ENCODE measurements at places on chromosomes 12 and 14.

DNA sequence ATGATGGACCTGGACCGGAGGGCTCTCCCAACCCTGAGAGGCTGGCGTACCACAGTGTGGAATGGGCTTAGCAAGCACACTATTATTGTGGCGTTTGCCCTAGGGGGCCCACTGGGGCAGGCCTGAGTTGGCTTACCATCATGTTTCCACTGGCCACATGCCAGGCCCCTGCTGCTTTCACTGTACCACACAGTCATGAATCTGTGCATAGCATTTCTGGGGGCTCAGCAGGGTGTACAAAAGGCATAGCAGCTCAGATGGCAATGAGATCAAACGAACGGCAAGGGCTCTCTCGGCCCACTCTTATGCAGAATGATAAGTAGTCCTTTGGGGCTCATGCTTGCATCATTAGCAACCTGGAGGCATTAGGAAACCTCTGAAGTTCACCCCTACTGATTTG is 137.0 kb upstream of the HIF1A start:
- no peak for DNase-seq

DNA sequence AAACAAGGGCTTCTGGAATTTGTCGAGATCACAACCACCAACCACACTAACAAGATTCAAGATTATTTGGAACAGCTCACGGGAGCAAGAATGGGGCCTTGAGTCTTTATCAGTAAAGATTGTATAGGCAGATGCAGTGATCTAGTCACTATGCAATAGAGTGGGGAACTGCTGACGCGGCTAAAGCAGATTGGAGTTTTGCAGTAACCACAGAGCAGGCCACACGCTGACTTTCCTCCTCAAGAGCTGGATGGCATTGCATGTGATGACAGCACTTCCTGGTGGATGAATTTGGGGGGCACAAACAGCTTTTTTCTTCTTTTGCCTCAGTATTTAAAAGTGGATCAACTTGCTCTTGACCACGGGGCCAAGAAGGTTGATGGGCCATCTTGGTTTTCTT is 46.0 kb downstream of the KCNK13 start:
- DNase-seq = no peak

DNA sequence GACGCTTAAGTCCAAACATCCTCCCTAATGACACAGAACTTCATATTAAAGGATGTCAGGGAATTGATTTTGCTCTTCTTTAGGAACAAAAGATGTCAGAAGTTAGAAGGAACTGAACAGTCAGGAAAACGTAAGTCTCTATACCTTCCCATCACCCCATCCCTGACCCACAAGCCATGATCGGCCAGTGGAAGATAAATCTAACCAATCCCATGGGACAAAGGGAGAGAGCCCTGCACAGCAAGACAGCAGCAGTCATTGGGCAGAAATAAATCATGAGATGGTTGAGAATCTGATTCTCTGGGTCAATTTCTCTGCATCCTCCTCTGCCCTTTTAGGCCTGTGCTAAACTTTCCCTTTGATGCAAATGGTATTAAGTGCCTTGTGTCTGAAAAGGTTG is 414.9 kb downstream of the RGS6 start:
- no peak for DNase-seq

DNA sequence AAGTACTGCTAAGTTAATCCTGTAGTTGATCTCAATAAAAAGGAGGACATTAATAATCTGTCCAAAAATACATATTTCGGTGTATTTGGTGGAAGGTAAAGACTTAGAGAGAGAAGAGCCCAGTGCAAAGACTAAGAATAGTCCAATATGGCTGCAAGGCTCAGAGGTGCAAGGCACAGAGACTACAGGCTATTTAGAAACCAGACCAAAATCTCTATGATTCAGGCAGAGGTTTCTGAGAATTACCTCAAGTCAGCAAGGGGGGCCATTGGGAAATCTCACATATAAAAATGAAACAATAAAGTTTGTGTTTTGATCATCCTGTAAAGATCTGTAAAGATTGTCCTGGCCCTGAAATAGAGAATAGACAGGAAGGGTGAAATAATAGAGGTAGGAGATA is 1173.0 kb downstream of the VRK1 start:
- no peak for DNase-seq

GRCh38 chr12:116594325-116595038 is 35.3 kb downstream of the MAP1LC3B2 start:
- DNase-seq = peak; percentile 95

DNA sequence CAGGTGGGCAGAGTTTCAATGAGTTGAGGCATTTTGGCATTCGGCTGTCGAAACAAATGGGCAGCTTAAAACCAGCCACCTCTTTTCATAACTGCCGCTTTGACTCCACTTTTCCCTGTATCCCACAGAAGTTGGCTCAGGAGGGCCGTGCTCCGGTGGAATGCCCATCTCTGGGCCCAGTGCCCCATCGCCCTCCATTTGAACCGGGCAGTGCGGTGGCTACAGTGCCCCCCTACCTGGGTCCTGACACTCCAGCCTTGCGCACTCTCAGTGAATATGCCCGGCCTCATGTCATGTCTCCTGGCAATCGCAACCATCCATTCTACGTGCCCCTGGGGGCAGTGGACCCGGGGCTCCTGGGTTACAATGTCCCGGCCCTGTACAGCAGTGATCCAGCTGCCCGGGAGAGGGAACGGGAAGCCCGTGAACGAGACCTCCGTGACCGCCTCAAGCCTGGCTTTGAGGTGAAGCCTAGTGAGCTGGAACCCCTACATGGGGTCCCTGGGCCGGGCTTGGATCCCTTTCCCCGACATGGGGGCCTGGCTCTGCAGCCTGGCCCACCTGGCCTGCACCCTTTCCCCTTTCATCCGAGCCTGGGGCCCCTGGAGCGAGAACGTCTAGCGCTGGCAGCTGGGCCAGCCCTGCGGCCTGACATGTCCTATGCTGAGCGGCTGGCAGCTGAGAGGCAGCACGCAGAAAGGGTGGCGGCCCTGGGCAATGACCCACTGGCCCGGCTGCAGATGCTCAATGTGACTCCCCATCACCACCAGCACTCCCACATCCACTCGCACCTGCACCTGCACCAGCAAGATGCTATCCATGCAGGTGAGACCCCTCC is 5.0 kb upstream of the RNU7-1 start:
- no peak for DNase-seq

- no peak for DNase-seq
Measured at GRCh38 chr14:63960926-63961567, 108.2 kb downstream of the SYNE2 start.

DNA sequence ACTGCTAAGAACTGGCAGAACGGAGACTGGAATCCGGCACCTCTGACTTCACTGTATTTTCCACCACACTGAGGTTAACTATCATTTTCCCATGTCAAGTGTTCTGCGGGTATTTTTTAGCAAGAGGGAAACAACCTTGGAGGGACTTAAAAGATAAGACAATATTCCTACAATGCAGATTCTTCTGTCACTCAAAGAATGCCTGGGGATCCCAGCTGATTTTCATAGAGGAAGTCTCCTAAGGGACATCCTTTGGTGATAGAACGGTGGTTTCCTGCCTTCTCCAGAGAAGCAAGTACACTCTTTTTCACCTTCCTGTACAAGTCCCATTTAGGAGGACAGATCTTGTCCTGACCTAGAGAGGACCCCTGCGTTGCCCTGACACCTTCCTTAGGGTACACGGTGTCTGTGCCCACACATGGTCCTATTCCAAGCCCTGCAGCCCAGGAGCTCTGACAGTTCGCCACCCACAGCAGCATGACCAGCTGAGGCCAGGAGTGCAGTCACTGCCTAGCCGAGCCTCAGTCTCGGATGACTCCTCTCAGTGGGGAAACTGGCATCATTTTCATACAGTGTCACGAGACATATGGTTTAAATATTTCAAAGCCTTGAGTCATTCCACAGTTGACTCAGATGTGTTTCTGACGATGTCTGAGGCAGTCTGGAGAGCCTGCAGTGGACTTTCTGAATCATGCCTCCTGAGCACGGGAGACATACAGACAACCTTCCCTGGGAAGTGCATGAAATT is 181.3 kb upstream of the FKBP4 start:
- DNase-seq = peak; percentile 45

- DNase-seq = no peak
Measured at GRCh38 chr12:3187846-3188770, 110.9 kb downstream of the TSPAN9 start.

DNA sequence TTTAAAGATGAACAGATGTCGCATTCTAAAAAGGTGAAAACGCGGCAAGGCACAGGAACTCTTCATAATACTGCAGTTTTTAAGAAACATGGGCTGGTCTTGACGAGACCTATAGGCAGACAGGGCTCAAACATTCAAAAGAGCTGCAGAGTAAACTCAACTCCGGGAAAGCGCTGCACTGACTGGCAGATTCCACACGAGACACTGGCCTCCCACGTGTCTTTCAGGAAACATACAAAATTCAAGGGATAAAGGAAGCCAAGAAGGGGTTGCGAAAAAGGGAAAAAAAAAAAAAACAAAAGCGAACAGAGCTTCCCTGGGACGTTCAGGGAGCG is 614 bp upstream of the ARF6 start:
- peak; percentile 37 for DNase-seq

DNA sequence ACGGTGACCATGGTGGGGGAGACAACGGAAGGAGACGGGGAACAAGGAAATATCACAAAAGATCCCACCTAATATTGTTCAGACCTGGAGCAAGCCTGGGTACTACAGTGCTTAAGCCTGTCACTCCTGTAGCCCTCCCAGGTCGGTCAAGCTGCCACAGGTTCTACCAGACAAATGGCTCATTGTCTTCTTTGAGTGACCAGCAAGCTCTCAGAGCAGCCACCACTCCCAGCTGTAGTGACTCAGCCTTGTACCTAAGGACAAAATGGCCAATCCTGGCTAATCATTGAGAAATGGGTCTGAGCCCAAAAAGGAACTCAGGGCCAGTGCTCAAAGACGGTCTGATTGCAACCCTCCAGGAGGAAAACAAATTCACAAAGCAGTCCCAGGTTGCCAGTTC is 238.4 kb upstream of the NOS1 start:
- no peak for DNase-seq

DNA sequence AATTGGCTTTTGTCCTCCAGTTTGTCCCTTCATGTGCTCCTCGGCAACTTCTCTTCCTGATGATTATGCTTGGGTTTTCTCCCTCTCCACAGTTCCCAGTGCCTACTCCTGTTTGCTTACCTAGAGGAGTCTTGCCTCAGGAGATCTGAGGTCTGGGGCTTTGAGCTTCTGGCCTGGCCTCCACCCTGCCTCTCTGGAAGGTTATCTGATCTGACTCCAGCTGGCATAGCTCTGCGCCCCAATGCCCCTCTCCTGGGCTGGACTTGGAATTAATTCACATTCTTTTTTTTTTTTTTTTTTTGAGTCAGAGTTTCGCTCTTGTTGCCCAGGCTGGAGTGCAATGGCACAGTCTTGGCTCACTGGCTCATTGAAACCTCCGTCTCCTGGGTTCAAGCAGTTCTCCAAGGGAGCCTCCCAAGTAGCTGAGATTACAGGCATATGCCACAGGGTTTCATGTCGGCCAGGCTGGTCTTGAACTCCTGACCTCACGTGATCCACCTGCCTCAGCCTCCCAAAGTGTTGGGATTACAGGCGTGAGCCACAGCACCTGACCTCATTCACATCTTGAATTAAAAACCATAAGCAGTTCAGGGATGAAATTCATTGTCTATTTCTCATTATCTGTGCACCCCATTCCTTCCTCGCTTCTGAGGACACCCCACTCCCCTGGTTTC is 33.5 kb downstream of the CFL2 start:
- DNase-seq = no peak

- DNase-seq = no peak
Measured at GRCh38 chr14:104227806-104228205, 89.4 kb downstream of the KIF26A start.

- no peak for DNase-seq
Measured at GRCh38 chr12:32451816-32452215, 52.5 kb downstream of the FGD4 start.

DNA sequence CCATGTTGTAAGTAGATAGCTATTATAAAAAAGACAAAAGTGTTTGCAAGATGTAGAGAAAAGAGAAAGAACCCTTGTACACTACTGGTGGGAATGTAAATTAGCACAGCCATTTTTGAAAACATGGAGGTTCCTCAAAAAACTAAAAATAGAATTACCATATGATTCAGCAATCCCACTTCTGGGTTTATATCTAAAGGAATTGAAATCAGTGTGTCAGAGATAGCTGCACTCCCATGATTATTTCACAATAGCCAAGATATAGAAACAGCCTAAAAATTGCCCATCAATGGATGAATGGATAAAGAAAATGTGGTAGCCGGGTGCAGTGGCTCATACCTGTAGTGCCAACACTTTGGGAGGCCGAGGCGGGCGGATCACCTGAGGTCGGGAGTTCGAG is 9.2 kb downstream of the PSMC6 start:
- no peak for DNase-seq

DNA sequence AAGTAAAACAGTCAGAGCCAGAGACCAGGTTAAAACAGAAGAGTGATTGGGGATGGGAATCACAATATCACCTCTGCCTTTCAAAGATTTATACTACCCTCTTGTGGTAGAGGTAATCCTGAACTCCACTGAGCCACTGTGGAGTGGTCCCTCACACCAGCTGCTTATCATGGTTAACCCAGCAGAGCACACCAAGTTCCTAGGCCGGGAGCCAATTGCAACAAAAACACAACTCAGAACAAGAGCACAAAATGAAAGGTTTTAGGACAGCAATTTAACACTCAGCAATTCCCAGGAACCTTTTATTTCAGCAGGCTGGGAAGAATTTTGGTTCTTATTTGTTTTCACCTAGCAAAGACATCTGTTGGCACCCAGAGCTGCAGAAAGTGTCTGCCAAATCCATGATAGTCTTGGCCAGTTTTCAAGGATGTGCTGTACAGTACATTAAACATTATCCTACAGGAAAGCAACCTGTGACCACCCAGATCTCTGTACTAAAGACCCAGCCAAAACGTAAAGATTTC is 220.5 kb upstream of the ATXN7L3B start:
- DNase-seq = peak; percentile 9

- DNase-seq = no peak
Measured at GRCh38 chr12:131944601-131945251, 5.0 kb upstream of the EP400 start.

DNA sequence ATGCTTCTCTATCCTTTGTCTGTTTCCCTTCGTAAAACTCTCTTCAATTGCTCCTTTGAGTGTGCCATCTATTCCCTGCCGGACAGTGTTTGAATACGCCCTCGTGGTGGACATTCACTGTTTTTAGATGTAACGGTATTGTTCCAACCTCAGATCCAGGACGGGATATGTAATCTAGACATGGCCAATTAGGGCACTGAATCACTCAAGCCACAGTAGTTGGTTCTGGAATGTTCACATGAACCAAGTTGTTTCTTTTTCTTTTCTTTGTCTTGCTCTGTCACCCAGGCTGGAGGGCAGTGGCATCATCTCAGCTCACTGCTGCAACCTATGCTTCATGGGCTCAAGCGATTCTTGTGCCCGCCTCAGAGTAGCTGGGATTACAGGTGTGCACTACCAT is 204.2 kb upstream of the PLXNC1 start:
- no peak for DNase-seq

Data from hematopoietic multipotent progenitor cell (in vitro differentiated cells).